Lung (tissue), 17 donors: ENCODE measurements at places on chromosomes 1 and 21. TPM values are rescaled to one million over a fixed set of nuclear protein-coding genes. Genes with fewer than 3 reads are reported as not detected.

Gene AGBL4
- 7.5 TPM for total RNA-seq

DNA sequence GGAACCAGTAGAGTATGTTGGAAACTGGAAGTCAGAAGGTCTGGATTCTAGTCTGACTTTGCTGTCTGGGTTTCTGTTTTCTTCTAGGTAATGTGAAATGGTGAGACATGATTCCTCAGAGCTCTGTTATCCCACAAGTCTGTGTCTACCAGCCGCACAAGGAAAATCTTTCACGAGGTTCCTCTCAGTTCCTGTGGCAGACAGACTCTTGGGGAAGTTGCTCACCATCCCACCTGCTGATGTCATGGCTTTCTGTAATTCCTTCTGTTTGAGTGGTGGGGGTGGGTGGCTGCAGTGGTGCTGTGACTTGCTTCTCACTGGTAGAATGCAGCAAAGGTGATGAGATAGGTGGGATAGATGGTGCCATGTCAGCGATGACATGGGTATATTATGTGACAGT lies 17.1 kb upstream of the SCMH1 start:
- H3K27ac ChIP-seq: no peak overlapping the region
- DNase-seq: no peak
- H3K4me3 ChIP-seq: no peak overlapping the region
- no peaks in the 10 kb centered on the region for H3K27me3 ChIP-seq

- no peak for DNase-seq
- no peaks in the 10 kb centered on the region for H3K36me3 ChIP-seq
- peaks cover 10% of the 10 kb centered on the region for H3K27me3 ChIP-seq
- no peaks in the 10 kb centered on the region for H3K4me1 ChIP-seq
- no peak overlapping the region for H3K27ac ChIP-seq
Measured at GRCh38 chr1:3707298-3707938, 44.8 kb upstream of the CCDC27 start.

Gene SNAPIN
- 29.7 TPM for total RNA-seq

Gene DPT
- total RNA-seq: 9.5 TPM

Gene NLRP3
- 4.6 TPM for total RNA-seq

DNA sequence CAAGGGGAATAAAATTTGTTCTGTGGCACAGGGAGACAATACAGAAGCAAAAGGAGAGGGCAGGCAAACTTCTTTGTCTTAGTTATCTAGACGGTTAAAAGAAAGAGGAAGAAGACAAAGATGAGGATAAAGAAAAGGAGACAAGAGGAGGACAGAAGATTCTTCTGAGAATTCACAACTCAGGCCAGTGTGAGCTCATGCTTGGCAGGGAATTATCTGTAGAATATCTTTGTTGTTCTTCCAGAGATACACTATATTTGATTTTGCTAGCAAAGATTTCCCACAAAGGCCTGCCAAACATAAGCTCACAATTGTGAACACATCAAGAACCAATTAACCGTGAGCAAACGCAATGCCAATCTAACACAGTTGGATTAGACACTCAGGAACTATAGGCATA lies 21.4 kb downstream of the SLC16A1 start:
- no peaks in the 10 kb centered on the region for H3K27me3 ChIP-seq
- H3K4me3 ChIP-seq: no peak overlapping the region
- DNase-seq: no peak
- H3K4me1 ChIP-seq: no peaks in the 10 kb centered on the region

- H3K4me1 ChIP-seq: no peaks in the 10 kb centered on the region
- H3K27ac ChIP-seq: no peak overlapping the region
- no peaks in the 10 kb centered on the region for H3K27me3 ChIP-seq
- no peak for DNase-seq
- H3K4me3 ChIP-seq: no peak overlapping the region
Measured at GRCh38 chr1:82269431-82269830, 468.7 kb downstream of the ADGRL2 start.

DNA sequence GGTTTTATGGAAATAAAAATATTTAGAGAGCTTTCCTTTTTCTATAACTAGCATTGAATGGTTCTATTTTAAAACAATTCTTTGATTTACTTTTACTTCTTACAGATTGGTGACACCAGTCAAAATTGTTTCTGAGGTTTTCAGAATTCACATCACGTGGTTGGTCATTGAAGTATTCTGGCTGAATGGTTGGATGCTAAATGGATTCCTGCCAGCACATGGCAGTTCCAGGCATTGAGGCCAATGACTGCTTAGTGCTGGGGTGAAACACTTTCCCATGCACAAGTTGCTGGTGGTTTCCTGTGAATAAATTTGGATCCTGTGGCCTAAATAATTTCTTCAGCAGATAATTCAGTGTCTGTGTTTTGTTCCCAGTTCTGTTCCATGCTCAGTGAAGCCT lies 20.6 kb downstream of the NCAM2 start:
- H3K4me1 ChIP-seq: no peaks in the 10 kb centered on the region
- H3K27me3 ChIP-seq: no peaks in the 10 kb centered on the region
- no peak overlapping the region for H3K4me3 ChIP-seq

DNA sequence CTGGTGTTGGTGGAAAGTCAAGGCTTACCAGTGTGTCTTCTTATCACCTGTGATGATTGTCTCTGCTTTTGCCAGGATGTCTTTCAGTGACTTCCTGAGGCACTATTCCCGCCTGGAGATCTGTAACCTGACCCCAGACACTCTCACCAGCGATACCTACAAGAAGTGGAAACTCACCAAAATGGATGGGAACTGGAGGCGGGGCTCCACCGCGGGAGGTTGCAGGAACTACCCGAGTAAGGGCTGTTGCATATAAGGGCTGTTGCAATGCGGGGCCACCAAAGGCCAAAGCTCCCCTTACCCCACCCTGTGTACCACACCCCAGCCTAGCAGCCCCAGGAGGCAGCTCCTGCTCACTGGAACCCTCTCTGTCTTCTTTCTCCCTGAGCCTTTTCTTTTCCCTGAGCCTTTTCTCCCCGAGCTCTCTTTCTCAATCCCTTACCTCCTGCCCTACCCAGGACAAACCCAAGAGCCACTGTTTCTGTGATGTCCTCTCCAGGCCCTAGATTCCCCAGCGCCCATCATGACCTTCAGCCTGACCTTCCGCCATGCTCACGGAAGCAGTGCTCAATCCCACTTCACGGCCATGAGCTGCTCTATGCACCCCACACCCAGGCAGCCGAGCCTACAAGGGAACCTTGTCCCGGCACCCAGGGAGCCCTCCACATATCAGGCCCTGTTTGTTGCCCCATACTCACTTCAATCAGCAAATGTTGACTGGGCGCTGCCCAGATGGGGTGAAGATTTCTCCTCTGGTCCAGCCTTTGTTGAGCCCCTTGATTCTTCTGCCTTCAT lies 40.6 kb downstream of the CAPN2 start:
- H3K27me3 ChIP-seq: no peaks in the 10 kb centered on the region
- no peaks in the 10 kb centered on the region for H3K4me1 ChIP-seq
- H3K4me3 ChIP-seq: no peak overlapping the region

DNA sequence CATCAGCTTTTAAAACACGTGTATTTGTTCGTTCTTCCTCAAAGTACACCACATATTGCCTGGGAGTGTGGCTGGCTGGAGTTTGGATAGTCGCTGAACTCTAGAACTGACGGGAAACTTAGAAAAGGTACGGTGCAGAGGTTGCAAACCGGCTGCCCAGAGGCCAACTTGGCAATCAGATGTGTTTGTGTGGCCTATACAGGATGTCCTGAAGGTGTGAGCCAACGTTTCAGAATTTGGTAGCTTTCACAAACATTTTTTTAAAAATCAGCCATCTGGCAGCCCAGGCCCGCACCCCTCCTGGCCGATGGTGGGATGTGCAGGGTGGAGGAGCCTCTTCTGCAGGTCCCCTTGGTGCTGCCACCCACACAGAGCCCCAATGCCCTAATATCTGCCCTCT lies 73.6 kb upstream of the SLC25A33 start:
- no peak overlapping the region for H3K4me3 ChIP-seq
- DNase-seq: no peak
- no peaks in the 10 kb centered on the region for H3K27me3 ChIP-seq
- H3K4me1 ChIP-seq: peaks cover 3% of the 10 kb centered on the region
- H3K27ac ChIP-seq: no peak overlapping the region
- no peaks in the 10 kb centered on the region for H3K36me3 ChIP-seq

Gene SLC19A2
- 15.6 TPM for total RNA-seq

DNA sequence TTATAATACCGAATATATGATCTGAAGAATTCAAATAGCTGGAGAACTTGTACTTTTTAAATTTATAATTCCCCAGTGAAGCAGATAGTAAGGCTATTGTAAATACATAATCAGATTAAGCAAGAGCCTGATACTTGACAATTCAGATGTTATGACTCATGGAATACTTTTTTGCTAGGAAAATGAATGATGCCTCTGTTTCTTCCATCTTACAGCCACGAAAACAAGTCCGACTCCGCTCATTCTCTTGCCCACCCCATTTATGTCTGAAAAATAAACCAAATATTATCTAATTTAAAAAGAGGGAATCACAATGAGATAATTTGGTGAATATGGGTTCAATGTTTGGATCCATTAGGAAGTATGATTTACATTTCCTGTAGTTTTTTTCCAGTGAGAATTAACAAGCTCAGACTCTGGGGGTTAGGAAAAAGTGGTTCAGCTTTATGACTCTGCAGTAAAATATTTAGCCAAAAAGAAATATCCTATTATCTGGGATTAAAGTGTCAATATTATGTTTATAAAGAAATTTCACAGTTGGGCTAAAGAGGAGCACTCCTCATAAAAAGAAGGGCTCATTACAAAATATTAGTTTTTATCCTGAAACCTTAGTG lies 50.4 kb upstream of the DAB1 start:
- no peaks in the 10 kb centered on the region for H3K36me3 ChIP-seq
- no peaks in the 10 kb centered on the region for H3K4me1 ChIP-seq
- H3K4me3 ChIP-seq: no peak overlapping the region
- DNase-seq: no peak

Gene TBX15
- 0.28 TPM for total RNA-seq

Gene LY9
- total RNA-seq: 3.4 TPM

DNA sequence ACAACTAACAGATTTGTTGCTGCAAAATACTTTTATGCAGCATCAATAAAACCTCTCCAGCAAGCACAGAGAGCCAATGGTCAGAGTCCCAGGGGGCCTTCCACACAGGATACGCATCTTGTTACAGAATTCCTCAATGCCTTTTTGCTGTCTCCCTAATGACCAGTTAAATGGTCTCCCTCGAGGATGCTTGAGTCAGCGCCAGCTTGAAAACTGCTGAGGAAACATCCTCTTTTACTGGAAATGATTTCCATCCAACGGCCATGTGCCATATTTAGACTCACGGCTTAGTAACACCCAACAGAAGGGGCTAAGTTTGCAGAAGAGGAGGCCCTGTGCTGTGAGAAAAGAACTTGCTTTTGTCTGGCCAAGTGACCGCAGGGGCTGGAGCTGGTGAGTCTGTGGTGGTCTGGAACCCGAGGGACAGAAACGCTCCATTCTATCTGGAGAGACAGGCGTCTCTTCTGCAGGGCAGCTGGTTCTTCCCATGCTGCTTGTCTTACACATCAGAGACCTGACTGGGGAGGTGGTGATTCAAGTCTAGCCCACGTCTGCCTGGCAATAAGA lies 496.4 kb downstream of the SETD4 start:
- no peaks in the 10 kb centered on the region for H3K27me3 ChIP-seq
- H3K4me1 ChIP-seq: no peaks in the 10 kb centered on the region
- H3K27ac ChIP-seq: peak overlapping the region; percentile 49
- DNase-seq: peak; percentile 89

DNA sequence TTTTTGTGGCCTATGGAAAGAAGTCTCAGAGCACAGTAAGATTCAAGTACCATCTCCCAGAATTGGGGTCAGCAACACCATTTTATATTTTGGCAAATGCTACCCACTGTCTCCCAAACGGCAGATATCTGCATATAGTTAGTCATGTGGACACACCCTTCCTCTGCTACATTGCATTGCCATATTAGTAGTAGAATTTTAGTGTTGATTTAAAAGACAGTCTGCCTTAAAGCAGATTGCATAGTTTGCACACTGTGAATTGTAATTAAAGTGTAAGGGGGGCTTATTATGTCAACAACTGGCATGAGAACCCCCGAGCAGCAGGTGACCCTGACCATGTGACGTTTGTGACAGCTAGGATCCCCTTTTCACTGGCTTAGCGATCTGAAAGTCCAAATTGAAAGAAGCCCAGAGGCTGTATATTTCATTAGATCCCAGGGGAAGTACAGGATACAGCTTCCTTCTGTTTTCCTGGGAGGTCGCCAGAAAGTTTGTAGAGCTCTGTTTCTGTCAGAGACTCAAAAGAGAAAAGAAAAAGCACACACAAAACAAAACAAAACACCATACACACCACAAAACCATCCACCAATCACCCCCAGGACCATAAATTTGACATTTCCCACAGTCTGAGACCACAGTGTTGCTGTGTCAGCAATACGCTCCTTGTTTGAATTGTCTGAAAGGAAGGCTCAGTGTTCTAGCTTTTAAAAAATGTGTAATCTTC lies 172.4 kb downstream of the NFIA start:
- no peaks in the 10 kb centered on the region for H3K36me3 ChIP-seq
- peak overlapping the region; percentile 77 for H3K27ac ChIP-seq
- H3K4me3 ChIP-seq: no peak overlapping the region

Gene CELA2B
- total RNA-seq: 0.63 TPM

- no peak for DNase-seq
- no peaks in the 10 kb centered on the region for H3K27me3 ChIP-seq
- H3K27ac ChIP-seq: no peak overlapping the region
- no peaks in the 10 kb centered on the region for H3K4me1 ChIP-seq
- H3K4me3 ChIP-seq: no peak overlapping the region
- H3K36me3 ChIP-seq: peaks cover 6% of the 10 kb centered on the region
Measured at GRCh38 chr1:32470991-32471694, 6.3 kb downstream of the ZBTB8B start.

Gene KIF26B
- 2.7 TPM for total RNA-seq

DNA sequence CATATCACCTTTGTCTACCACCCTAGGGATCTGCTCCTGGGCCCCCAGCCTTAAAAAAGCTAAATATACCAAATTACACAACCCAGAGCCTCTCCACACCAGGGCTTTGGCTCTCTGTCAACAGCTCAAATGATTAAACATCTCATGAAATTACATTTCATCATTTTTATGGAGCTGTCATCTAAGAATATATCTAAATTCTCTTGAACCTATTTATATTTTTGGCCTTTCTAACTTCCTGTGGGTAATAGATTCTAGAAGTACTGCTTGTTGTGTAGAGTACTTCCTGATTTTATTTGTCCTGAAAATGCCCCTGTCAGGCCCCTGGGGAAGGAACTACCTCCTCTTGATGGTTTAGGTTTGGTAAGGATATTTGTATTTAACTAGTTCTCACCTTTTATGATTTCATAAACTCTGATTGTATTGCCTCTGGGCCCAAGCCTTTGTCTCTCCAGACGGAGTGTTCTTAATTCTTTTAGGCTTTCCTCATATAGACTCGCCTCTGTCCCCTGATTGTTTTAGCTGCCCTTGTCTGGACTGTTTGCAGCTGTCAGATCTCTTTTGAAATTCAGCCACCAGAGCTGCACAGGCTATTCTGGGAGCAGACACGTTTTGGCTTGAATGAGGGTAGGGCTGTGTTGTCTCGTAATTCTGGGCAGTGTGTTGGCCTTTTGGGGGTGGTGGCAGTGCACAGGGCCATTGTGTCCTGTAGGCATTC lies 16.6 kb downstream of the MYOG start:
- no peaks in the 10 kb centered on the region for H3K27me3 ChIP-seq
- H3K36me3 ChIP-seq: no peaks in the 10 kb centered on the region
- no peak overlapping the region for H3K4me3 ChIP-seq
- H3K27ac ChIP-seq: peak overlapping the region; percentile 80
- peak; percentile 93 for DNase-seq

Gene RASAL2
- total RNA-seq: 34.8 TPM

GRCh38 chr21:26920055-26920454 lies 46.8 kb downstream of the ADAMTS5 start:
- H3K4me3 ChIP-seq: no peak overlapping the region
- no peak overlapping the region for H3K27ac ChIP-seq
- no peaks in the 10 kb centered on the region for H3K27me3 ChIP-seq
- no peaks in the 10 kb centered on the region for H3K4me1 ChIP-seq

Gene RPL5
- 1,661 TPM for total RNA-seq
